Articular chondrocyte of knee joint (primary cell): ENCODE measurements at places on chromosomes 3 and 15. TPM values are rescaled to one million over a fixed set of nuclear protein-coding genes. Genes with fewer than 3 reads are reported as not detected.

The EFL1 gene
- total RNA-seq: 38.2 and 42.4 TPM in 2 replicates

The UNC13C gene
- not detected in 2 replicates for total RNA-seq

The PEX5L gene
- total RNA-seq: 0.13 and 1.2 TPM in 2 replicates

The ATP2B2 gene
- not detected in 2 replicates for total RNA-seq

The CPNE9 gene
- not detected in 2 replicates for total RNA-seq

The BCL6 gene
- 49.7 and 60.5 TPM in 2 replicates for total RNA-seq

The TRIM71 gene
- total RNA-seq: not detected in 2 replicates

The APPL1 gene
- 69.4 and 75.8 TPM in 2 replicates for total RNA-seq

The TF gene
- total RNA-seq: 0.43 and 0.52 TPM in 2 replicates

The COL8A1 gene
- 32.1 and 134 TPM in 2 replicates for total RNA-seq

The WDR76 gene
- total RNA-seq: 14.1 and 19.5 TPM in 2 replicates

The CHST13 gene
- total RNA-seq: 0.11 TPM in 1 of 2 replicates, not detected in the other

The IL12A gene
- total RNA-seq: 7.4 and 10.2 TPM in 2 replicates

The SLC2A2 gene
- total RNA-seq: not detected in 2 replicates

The KCNMB3 gene
- 1.3 and 2.9 TPM in 2 replicates for total RNA-seq

The DNAH12 gene
- 0.13 and 0.43 TPM in 2 replicates for total RNA-seq

The ALDH1L1 gene
- total RNA-seq: under 0.01 TPM in 2 replicates

The RBM6 gene
- total RNA-seq: 66.6 and 68.1 TPM in 2 replicates

The GOLGA8F gene
- under 0.01 TPM in 1 of 2 replicates, not detected in the other for total RNA-seq

The TMEM45A gene
- 94.2 and 99.8 TPM in 2 replicates for total RNA-seq

The PIAS1 gene
- 28.1 and 35.9 TPM in 2 replicates for total RNA-seq

The CIB2 gene
- total RNA-seq: 3.8 and 4.1 TPM in 2 replicates

The SPATA12 gene
- total RNA-seq: under 0.01 TPM in 1 of 2 replicates, not detected in the other

The CLDN16 gene
- total RNA-seq: not detected in 2 replicates

The GOLGA8T gene
- not detected in 2 replicates for total RNA-seq

The EIF2B5 gene
- total RNA-seq: 26.8 and 27.6 TPM in 2 replicates

The MYLK gene
- total RNA-seq: 290 and 324 TPM in 2 replicates

The FBLN2 gene
- 53.0 and 56.7 TPM in 2 replicates for total RNA-seq

The CKMT1A gene
- not detected in 2 replicates for total RNA-seq

The RBPMS2 gene
- total RNA-seq: 0.97 and 2.1 TPM in 2 replicates

The PODXL2 gene
- 0.78 and 1.1 TPM in 2 replicates for total RNA-seq

The AADACL2 gene
- not detected in 2 replicates for total RNA-seq

The SAMD7 gene
- total RNA-seq: not detected in 2 replicates

The ADCY5 gene
- total RNA-seq: 1.4 and 1.6 TPM in 2 replicates

The CPNE4 gene
- total RNA-seq: not detected in 2 replicates

The TMIE gene
- 0.26 and 0.32 TPM in 2 replicates for total RNA-seq

The BTBD1 gene
- 95.6 and 116 TPM in 2 replicates for total RNA-seq

The IRAK2 gene
- total RNA-seq: 3.7 and 7.9 TPM in 2 replicates

The CX3CR1 gene
- under 0.01 TPM in 1 of 2 replicates, not detected in the other for total RNA-seq

The XIRP1 gene
- not detected in 2 replicates for total RNA-seq

The DAZL gene
- total RNA-seq: 0.22 TPM in 1 of 2 replicates, not detected in the other

The TMC3 gene
- not detected in 2 replicates for total RNA-seq

The SKOR1 gene
- total RNA-seq: 0.11 and 0.13 TPM in 2 replicates

The C3orf52 gene
- total RNA-seq: 5.1 and 5.8 TPM in 2 replicates

The TBC1D23 gene
- 75.3 and 102 TPM in 2 replicates for total RNA-seq

The GOLGA8G gene
- 0.11 TPM in 1 of 2 replicates, not detected in the other for total RNA-seq

The PPP2R3A gene
- total RNA-seq: 32.2 and 33.5 TPM in 2 replicates

The CCDC54 gene
- total RNA-seq: not detected in 2 replicates

The DNAJA4 gene
- 3.4 and 4.2 TPM in 2 replicates for total RNA-seq

The MESP1 gene
- total RNA-seq: 0.26 and 0.43 TPM in 2 replicates

The WDR72 gene
- not detected in 2 replicates for total RNA-seq

The PAQR5 gene
- 0.13 and 4.8 TPM in 2 replicates for total RNA-seq

The LPP gene
- total RNA-seq: 83.8 and 95.1 TPM in 2 replicates

The KBTBD13 gene
- not detected in 2 replicates for total RNA-seq
